ENCODE measurements at places on chromosomes 4 and X.
A peak's percentile ranks its signal among the peaks of the same experiment; 100 is the strongest.

DNA sequence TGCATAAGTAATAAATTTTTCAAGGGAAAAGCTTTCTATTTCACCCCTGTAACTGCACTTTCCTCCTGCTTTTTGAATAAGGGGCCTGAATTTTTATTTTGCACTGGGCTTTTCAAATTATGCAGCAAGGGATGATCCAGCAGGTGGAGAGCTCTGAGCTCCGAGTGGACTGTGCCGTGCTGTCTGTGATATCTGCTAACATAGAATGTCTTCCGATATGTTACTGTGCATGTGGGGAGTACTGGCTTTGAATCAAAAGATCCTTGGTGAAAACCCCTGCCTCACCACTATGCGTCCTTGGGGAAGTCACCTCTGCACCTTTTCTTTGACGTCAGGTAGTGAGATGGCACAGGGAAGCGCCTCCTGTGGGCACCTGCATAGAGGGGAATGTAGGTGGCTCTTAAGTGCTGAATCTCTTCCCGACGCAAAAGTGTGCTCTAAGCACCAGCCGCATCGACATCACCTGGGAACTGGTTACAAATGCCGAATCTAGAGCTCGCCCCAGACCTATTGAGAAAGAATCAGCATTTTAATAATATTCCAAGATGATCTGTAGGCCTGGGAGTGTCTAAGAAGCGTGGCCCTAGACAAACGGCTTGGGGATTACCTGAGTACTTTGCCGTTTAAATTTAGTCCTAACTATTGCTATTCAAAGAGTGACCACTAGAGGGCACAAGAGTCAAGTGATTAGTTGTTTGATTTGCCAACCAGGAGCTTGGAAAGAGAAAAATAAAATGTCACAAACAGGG lies 19.2 kb upstream of the WFS1 start:
- H3K27ac ChIP-seq = no peak overlapping the region
- DNase-seq = no peak
- H3K4me3 ChIP-seq = no peak overlapping the region
- H3K27me3 ChIP-seq = peaks cover 39% of the 10 kb centered on the region
- H3K4me1 ChIP-seq = peaks cover 5% of the 10 kb centered on the region

DNA sequence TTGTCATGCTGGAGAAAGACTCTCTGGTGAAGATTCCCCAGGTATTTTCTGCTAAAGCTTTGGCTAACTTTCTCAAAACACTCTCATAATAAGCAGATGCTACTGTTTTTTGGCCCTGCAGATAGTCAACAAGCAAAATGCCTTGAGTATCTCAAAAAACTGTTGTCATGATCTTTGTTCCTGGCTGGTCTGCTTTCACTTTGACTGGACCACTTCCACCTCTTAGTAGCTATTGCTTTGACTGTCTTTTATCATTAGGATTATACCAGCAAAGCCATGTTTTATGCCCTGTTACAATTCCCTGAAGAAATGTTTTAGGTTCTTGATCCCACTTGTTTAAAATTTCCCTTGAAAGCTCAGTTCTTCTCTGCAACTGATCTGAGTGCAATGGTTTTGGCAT lies 231.5 kb downstream of the SLC7A11 start:
- H3K27ac ChIP-seq = no peak overlapping the region
- H3K4me3 ChIP-seq = no peak overlapping the region
- DNase-seq = no peak

- no peak for DNase-seq
- peaks cover 49% of the 10 kb centered on the region for H3K36me3 ChIP-seq
- no peaks in the 10 kb centered on the region for H3K27me3 ChIP-seq
- H3K4me1 ChIP-seq = peaks cover 7% of the 10 kb centered on the region
Measured at GRCh38 chrX:46456125-46456922, 88.9 kb downstream of the ZNF674 start.

DNA sequence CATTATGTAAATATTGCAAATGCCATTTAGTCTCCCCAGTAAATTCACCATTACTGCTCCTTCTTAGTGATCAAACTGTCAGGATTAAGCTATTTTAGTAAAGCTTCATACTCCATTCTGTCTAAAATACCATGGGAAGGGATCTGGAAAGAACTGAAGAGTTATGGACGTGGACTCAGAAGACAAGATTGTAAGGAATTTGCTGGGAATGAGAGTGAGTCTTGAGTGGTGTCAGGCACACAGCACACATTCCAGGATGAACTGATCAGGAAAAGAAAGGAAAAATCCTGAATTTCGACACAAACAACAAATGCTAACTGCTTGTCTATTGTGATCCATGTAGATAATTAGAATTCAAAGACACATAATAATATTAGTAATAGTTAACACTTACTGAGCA lies 311.0 kb downstream of the CENPC start:
- no peaks in the 10 kb centered on the region for H3K36me3 ChIP-seq
- no peaks in the 10 kb centered on the region for H3K27me3 ChIP-seq
- no peaks in the 10 kb centered on the region for H3K4me1 ChIP-seq

- no peaks in the 10 kb centered on the region for H3K4me1 ChIP-seq
- no peaks in the 10 kb centered on the region for H3K27me3 ChIP-seq
- no peak overlapping the region for H3K27ac ChIP-seq
- H3K4me3 ChIP-seq = no peak overlapping the region
- no peak for DNase-seq
Measured at GRCh38 chrX:69597399-69597798, 18.5 kb upstream of the EDA start.

GRCh38 chr4:185467101-185467500 lies 4.4 kb downstream of the CCDC110 start:
- no peak overlapping the region for H3K4me3 ChIP-seq
- H3K27me3 ChIP-seq = peaks cover 58% of the 10 kb centered on the region
- no peak for DNase-seq
- H3K27ac ChIP-seq = no peak overlapping the region

DNA sequence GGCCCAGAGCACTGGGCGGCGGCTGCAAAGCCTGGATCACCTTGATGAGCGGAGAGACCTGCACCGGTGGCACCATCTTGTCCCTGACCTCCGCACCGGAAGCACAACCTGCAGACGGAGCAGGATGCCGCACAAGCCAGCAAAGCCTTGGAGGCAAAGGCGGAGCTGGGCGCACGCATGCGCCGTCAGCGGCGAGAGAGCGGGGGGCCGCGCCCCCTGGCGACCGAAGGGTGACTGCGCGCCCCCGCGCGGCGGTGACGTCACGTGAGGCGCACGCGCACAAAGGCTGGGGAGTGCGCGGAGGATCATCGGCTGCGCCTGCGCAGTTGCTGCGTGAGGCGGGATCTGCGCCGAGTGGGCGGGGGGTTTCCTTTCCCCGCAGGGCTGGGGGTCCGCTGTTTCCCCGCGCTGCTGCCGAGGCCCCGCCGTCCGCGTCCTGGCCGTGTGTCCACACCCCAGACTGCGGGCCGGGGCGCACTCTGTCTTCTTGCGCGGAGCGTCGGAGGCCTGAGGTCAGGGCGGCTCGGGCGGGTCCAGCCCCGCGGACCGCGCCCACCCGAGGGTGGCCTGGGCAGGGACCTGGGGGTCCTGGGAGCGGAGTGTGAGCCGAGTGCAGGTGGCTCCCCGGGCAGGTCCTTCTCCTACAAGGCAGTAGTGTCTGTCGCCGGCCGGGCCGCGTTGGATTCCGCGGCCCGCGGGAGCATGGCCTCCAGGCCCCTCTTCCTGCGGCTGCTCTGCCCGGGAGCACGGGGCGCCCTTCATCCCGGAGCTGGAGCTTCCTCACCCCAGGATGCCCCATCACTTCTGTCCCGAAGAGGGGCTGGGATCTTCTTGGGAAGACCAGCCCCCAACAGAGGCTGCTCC lies at the start of the genes ATP5ME and MYL5:
Gene ATP5ME, minus strand, starts transcription at position 105 of the 864 bp plus-strand sequence. Its CDS starts 29 bp downstream, at position 76.
Gene MYL5, plus strand, starts transcription at position 371 of the 864 bp plus-strand sequence. CDS start 3,485 bp downstream, outside the sequence.
- H3K4me1 ChIP-seq = peaks cover 13% of the 10 kb centered on the region
- peaks cover 30% of the 10 kb centered on the region for H3K36me3 ChIP-seq
- H3K27me3 ChIP-seq = no peaks in the 10 kb centered on the region
- peak within 1 kb of the TSS; percentile 80 for H3K27ac ChIP-seq
- peak within 1 kb of the TSS; percentile 85 for H3K4me3 ChIP-seq

DNA sequence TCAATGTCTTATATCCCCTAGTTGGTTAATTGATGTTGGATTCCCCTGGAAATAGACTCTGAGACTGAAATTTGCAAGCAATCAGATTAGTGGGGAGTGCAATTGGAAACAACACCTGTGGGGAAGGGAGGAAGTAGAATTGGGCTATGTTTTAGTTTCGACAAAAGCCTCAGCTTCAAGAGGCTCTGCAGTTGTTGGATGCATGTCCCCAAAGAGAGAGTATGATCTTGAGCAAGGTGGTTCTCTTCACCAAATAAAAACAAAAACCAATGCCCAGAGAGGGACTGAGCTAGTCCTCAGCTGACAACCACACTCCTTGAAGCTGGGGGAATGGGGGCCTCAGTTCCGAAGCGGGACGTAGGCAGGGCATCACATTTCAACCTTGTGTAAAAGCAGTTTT lies 77.1 kb downstream of the PRKG2 start:
- H3K4me3 ChIP-seq = no peak overlapping the region
- H3K36me3 ChIP-seq = no peaks in the 10 kb centered on the region
- DNase-seq = no peak
- no peaks in the 10 kb centered on the region for H3K4me1 ChIP-seq

GRCh38 chrX:31590581-31591114 lies 518.8 kb upstream of the FTHL17 start:
- DNase-seq = no peak
- H3K4me1 ChIP-seq = no peaks in the 10 kb centered on the region
- no peaks in the 10 kb centered on the region for H3K36me3 ChIP-seq
- no peaks in the 10 kb centered on the region for H3K27me3 ChIP-seq

DNA sequence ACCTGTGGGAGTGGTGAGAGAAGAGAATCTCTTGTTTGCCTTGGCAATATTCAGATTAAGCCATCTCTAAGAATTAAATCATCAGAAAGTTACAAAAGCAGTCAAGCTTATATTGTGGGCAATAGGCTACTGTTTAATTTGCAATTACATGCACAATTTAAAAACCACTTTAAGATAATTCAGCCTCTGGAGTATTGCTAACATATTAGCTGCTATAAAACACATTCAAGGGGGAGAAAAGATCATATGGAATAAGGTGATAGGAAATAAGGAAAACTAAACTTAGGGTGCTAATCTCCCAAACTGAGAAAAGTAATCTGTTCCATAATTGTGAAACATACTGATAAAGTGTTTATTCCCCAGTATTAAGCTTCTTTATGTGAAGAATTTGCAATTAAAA lies 103.9 kb downstream of the ARAP2 start:
- no peaks in the 10 kb centered on the region for H3K4me1 ChIP-seq
- H3K4me3 ChIP-seq = no peak overlapping the region
- H3K27me3 ChIP-seq = no peaks in the 10 kb centered on the region
- no peak for DNase-seq
- H3K27ac ChIP-seq = no peak overlapping the region
- H3K36me3 ChIP-seq = peaks cover 45% of the 10 kb centered on the region

- peaks cover 37% of the 10 kb centered on the region for H3K4me1 ChIP-seq
- H3K27me3 ChIP-seq = no peaks in the 10 kb centered on the region
- H3K4me3 ChIP-seq = no peak overlapping the region
Measured at GRCh38 chr4:101200561-101200960, 146.8 kb downstream of the PPP3CA start.
